ENCODE measurements at places on chromosomes 5 and 9.

DNA sequence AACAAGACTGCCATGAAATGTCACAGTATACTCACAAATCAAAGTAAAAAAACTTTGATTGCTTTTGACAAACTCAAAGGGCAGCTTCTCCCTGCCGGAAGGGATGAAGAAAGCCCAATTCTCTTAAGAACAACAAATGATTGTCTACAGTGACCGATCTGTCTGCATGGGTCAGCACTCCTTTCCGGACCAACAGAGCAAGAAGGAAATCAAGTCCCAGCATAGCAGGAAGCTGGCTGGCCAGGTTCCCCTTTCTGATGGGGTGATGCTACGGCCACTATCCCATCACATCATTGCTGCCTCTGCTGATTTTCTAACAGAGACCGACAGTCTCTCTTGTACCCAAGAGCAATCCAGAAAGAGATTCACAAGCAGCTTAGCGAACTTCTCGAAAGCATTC is 692 bp downstream of the C1QTNF3 start:
- no peak for DNase-seq

DNA sequence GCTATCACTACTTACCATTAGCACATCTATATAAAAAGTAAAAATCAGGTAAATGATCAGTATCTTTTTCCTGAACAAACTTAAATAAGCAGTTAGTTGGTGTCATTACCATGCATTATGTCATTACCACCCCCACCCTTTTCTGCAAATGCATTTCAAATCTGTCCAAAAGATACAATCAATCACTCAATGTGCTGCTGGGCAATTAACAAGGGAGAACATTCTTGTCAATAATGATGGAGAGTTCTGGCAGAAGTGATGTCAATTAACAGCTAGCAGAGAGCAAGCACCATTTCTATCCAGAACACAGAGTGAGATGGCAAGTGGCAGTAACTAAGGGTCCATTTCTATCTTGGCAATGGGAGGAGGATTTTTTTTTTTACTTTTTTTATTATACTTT is 3.5 kb upstream of the PDE4D start:
- DNase-seq = no peak

- no peak for DNase-seq
Observed at GRCh38 chr5:83865579-83865978, 144.9 kb upstream of the HAPLN1 start.

GRCh38 chr9:36436909-36437308 is 36.8 kb upstream of the RNF38 start:
- DNase-seq = no peak

DNA sequence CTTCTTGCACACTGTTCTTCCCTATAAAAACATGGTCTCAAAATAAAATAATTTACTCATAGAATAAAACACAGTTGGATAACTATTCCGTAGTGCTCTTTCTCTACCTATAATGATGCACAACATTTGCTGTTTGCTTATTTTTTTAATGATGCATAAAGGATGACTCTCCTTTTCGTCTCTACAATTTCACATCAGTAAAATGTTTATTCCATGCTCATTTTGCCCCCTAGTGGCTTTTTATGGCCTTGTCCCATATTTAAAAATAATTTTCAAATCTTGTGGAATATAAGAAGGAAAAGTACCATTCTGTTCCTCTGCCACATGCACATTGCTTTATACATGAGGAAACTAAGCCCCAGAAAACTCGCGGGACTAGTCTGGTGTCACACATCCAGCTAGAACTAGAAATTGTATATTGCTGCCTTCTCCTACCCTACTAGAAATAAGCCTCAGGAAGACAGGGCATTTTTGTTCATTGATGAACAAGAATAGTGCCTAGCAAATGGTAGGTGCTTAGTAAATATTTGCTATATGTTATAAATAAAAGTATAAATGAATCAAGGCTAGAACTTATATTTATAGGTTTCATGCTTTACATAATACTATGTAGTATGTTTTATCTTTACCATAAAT is 12.7 kb downstream of the KCTD16 start:
- no peak for DNase-seq
